ENCODE measurements at places on chromosomes 4 and X.

- no peak for DNase-seq
These were observed 215.2 kb upstream of the ETNPPL start for GRCh38 chr4:108978066-108978465.

GRCh38 chr4:162852642-162853041 lies 314.0 kb downstream of the NAF1 start:
- no peak for DNase-seq

GRCh38 chr4:150209140-150209829 lies 131.0 kb downstream of the DCLK2 start:
- DNase-seq, result no peak

DNA sequence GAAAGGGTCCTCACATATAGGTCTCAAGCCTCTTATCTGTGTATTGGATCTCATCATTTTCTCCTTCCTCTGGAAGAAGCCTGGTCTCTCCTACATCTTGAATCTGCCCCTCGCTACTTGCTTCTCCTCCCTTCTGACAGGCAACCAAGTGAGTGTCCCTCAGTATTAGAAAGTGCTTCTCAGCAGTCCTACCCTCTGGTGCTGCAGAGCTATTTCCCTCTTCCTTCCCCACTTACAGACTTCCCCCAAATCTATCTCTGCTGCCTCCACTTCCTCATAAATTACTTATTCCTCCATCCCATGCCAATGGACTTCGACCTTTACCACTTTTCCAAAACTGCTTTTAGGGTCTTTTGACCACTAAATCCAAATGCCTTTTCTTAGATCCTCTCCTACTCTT lies 129.1 kb upstream of the NAP1L5 start:
- no peak for DNase-seq

DNA sequence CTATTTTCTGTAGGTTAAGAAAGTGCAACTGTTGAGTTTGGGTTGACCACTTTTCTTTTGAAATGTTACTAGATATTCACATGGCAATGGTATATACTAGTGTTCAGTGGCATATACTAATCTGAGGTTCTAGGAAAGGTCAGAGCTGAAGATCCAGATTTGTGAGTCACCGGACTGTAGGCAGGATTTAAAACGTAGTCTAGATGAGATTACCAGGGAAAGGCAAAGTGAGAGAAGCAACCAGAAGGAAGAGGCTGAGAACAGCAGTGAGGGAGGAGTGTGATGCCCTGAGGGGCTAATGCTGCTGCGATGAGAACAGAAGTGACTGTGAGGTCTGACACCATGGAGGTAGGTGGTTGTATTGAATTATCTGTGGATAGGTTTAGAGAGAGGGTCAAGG lies 9.7 kb upstream of the PLA2G12A start:
- no peak for DNase-seq

GRCh38 chr4:184448821-184449220 lies 25.5 kb downstream of the IRF2 start:
- DNase-seq, result peak; percentile 24

GRCh38 chrX:11886745-11887144 lies 128.7 kb downstream of the MSL3 start:
- DNase-seq, result no peak

All from DMS79 (cell line).